ENCODE measurements at places on chromosomes 6 and 20.

- no peak for DNase-seq
Measured at GRCh38 chr6:142867355-142867801, 77.6 kb downstream of the HIVEP2 start.

- DNase-seq, result no peak
Measured at GRCh38 chr20:25364879-25365699, 25.5 kb downstream of the ABHD12 start.

DNA sequence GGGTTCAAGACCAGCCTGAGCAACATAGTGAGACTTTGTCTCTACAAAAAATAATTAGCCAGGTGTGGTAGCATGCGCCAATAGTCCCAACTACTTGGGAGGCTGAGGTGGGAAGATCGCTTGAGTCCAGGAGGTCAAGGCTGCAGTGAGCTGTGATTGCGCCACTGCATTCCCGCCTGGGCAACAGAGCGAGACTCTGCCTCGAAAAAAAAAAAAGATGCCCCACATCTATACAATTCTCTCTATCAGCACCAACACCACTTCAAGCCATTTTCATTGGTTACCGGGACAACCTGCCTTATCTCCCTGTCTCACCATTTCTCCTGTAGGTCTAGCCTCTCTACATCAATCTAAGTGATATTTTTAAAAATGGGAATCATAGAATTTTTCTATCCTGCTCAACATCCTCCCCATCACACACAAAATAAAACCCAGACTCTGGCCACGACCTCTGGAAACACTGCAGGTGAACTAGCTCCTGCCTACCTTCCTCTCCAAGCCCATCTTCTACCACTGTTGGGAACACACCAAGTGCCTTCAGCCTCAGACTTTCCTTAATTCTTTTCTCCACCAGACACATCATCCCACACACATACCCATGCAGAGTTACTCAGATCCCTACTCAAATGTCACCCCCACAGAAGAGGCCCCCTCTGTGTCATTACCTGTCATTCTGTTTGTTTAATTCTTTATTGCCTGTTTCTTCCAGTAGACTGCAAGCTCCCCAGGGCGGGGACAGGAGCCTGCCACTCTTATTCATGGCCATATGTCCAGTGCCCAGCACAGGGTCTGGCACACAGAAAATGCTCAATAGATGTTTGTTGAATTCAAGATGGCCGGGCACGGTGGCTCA lies 9.6 kb upstream of the PLTP start:
- no peak for DNase-seq

GRCh38 chr20:64077876-64078551 lies 1.3 kb downstream of the RGS19 start:
- DNase-seq, result peak; percentile 46

GRCh38 chr6:39470506-39470905 lies 148.0 kb upstream of the KCNK16 start:
- DNase-seq, result no peak

DNA sequence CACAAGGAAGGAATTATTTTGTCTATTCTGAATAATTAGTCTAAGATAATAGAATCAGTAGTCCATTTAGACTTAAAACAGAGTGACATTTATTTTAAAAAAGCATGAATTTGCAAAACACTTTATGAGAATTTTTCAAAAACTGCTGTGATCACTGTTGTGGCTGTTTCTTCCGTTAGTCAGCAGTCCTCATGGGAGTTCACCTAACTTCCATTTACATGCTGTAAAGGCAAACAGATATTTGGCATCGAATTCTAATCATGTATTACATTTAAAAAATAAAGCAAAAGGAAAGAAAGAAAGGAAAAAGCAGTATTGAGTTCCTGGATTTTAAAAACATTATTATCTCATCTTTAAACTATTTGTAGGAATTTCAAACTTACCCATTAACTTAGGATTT lies 111.8 kb downstream of the MTHFD1L start:
- DNase-seq, result no peak

DNA sequence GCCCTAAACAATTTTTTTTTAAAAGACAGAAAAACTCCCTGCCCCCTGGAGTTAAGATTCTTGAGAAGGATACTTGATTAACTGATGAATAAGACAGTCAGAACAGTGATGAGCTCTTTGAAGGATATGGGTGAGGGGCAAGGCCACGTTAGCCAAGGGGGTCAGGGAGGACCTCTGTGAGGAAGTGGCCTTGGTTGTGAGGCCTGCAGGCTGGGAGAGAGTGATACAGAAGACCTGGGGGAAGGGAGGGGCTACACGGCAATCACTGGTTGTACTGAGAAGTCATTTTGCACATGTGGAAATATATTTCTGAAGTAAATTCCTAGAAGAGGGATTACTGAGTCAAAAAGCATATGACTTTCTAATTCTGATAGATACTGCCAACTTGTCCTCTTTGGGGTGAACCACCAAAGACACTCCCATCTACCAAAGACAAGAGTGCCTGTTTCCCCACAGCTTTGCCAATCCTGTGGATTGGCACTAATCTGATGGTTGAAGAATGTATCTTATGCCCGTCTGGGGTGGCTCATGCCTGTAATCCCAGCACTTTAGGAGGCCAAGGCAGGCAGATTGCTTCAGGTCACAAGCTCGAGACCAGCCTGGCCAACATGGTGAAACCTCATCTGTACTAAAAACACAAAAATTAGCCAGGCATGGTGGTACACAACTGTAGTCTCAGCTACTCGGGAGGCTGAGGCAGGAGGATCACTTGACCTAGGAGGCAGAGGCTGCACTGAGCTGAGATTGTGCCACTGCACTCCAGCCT lies 22.3 kb upstream of the BCAS4 start:
- DNase-seq, result no peak

GRCh38 chr6:79946272-79947190 lies 822 bp downstream of the ELOVL4 start:
- no peak for DNase-seq

DNA sequence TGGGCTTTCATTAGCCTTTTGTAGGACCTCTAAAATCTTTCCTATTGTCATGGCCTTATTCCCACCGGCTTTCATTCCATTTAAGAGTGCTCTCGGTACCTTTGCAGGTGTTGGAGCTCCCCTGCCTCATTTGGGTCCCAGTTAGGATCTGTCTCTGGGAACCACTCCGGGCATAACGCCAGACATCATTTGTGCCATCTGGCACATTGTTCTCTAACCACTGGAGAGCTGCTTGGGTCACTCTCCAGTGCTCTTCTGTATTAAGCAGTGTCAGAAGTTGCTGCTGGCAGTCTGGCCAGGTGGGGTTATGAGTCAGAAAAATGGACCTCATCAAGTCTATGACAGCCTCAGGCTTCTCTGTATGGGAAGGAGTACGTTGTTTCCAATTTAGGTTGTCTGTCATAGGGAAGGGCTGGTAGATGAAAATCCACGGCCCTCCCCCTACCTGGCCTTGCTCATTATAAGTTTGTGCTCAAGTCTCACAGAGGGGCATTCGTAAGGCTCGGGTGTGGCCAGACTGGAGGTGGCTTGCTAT lies 62.9 kb upstream of the MOCS1 start:
- DNase-seq, result no peak

All from activated T-helper 1 cell treated with anti-CD3 and anti-CD28 coated beads, Interleukin-2, amount 50 U/mL, for 16 hours (primary cell).